ENCODE measurements at places on chromosomes 11 and 22.

GRCh38 chr11:73237471-73238290 lies 19.6 kb downstream of the P2RY2 start:
- DNase-seq: no peak

DNA sequence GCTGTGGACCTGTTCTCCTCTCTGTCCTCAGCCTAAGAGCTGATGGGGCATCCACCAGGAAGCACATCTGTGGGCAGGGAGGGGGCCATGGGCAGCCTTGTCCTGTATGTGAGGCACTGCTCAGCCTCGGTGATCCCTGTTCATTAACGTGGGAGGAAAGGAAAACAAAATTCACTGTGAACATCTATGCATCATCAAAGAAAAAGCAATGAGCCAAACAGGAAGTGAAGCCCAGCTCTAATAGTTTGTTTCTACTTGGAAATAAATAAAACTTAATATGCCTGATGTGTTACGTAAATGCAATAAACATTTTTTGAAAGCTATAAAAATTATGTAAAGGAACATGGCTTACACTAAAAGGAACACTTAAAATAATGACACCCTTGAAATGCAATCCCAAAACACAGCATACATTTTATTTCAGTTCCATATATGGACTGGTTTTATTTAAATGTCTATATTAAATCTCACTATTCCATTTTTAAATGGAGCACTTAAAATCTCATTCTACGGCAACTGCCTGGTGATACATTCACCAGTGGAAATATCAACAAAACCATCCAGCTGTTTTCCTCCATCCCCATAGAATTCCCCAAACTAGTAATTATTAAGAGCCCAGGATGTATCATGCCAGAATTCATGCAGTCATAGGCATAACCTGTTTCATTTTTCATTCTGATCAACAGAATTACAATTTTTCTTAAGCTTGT lies 78.3 kb downstream of the ZNF280B start:
- DNase-seq: no peak

GRCh38 chr11:134074346-134074745 lies 5.5 kb downstream of the JAM3 start:
- no peak for DNase-seq

- DNase-seq: peak; percentile 92
Observed at GRCh38 chr11:128624269-128625175, 37.2 kb upstream of the ETS1 start.

DNA sequence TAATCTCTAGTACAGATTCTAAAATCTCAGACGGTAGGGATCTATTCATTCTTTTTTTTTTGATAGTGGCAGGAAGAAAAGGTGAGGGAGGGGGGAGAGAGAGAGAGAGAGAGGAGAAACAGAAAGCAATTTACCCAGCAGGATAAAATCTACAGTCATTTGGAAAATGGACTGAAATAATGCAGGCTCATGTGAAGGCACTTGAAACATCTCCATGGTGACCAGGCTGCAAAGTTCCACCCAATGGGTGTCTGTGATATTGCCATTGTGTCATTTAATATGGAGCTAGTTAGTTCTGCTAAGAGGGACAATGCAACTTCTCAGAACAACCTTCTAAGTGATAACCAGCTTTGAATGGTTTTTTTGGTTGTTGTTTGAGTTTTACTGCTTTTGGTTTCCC lies 165.2 kb upstream of the RAG2 start:
- no peak for DNase-seq

DNA sequence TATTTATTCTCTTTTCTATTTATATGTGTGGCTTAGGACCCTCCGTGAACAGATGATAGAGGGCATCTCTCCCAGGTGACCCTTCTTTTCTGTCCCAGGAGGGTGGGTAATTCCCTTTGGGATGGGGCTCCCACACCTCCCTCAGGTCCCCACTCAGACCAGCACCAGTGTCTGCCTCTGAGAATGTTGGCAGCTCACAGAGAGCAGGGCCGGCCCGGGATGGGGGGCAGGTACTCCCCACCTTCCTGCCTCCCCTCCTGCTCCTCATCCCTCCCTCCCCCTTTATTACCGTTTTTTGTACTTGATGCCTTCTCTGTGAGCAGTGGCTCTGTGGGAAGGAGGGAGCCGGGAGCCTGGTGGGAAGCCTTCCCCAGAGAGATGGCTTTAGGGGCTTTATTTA lies 4.8 kb upstream of the HINFP start:
- no peak for DNase-seq

DNA sequence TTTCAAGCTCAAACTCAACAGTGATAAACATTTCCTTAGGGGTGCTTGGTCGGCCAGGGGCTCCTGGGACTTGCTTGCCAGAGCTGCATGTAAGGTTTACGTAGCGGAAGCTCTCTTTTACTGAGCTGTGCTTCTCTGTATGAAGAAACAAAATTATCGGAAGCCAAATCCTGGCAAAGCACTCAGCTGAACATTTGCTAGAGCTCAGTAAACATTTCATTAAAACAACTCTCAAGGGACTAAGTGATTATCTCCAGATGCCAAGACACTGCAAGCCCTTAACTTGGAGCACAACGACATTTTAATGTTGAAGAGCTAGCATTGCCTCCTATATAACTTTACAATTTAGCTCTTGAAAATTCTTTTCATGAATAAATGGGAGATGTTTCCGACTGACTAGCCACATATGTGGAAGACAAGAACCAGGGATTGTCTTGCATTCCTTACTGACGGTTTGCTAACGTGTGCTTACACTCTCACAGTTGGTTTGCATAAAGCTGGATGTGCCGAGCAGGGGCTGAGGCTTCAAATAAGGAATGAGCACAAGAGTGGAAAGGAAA lies 43.4 kb downstream of the SCUBE2 start:
- no peak for DNase-seq

DNA sequence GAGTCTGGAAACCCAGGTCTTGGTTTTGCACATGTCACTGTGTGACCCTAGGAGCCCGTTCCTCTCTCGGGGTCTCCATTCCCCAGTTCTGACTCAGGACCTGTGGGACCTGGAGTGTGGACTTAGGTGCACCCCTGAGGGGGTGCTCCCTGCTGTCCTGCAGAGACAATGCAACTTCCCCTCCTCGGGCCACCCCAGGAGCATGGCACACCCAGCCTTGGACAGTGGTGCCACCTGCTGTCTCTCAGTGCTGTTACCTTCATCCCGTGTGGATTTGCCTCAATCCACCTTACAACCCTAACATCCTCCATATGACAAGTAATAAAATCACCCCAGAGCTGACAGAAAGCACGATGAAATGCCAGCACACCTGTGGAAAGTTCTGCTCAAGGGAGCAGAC lies 27.5 kb upstream of the CRYBB3 start:
- no peak for DNase-seq

DNA sequence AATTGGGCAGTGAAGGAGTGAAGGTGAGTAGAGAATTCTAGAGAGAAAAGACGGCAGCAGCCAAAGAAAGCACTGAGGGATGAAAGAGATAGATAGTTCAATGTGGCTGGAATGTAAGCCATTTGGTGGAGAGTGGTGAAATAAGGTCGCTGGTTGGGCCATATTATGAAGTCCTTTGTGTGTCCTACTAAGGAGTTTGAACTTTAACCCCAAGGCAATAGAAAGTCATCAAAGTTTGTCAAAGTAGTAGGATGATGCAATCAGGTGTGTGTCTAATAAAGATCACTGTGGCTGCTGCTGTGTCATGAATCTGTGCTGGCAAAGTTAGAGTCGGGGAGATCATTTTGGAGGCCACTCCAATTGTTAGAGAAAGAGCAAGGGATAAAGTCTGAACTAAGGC lies 18.7 kb downstream of the RNF121 start:
- no peak for DNase-seq

DNA sequence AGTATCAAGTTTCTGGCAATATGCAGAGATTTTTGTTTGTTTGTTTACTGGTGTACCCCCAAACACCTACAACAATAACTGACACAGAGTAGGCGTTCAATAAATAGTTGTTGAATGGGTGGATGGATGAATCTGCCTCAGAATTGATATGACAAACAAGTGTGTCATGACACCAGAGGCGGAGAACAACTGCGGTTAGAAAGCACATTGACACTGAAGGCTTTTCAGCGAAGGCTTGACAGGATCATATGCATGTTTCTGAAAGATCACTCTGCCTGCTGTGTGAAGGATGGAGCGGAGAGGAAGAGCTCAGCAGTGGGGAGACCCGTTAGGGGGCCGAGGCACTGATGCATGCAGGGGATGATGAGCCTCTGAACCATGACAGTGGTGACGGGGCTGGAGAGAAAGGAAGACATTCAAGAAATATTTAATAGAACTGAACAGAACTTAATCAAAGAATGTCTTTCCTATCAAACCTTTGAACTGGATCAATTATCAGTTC lies 108.5 kb upstream of the USP47 start:
- DNase-seq: no peak

- no peak for DNase-seq
Observed at GRCh38 chr11:114148013-114148382, 88.5 kb downstream of the ZBTB16 start.
